T47D (cell line): ENCODE measurements at places on chromosomes 13 and 19.
A peak's percentile ranks its signal among the peaks of the same experiment; 100 is the strongest.

DNA sequence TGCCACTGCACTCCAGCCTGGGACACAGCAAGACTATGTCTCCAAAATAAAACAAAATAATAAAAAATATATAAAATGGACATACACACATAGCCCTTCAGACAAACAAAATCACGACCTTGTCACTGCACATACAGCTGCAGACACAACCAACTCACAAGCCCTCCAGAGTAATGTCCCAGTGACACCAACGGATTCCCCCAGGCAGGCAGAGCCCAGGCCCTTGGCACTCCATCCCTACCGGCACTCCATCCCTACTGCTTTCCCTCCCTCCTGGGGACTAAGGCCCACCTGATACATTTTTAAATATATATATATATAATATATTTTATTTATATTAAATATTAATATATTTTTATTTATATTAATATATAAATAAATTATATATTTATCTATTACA is 18.5 kb downstream of the ZNF101 start:
- DNase-seq: no peak

DNA sequence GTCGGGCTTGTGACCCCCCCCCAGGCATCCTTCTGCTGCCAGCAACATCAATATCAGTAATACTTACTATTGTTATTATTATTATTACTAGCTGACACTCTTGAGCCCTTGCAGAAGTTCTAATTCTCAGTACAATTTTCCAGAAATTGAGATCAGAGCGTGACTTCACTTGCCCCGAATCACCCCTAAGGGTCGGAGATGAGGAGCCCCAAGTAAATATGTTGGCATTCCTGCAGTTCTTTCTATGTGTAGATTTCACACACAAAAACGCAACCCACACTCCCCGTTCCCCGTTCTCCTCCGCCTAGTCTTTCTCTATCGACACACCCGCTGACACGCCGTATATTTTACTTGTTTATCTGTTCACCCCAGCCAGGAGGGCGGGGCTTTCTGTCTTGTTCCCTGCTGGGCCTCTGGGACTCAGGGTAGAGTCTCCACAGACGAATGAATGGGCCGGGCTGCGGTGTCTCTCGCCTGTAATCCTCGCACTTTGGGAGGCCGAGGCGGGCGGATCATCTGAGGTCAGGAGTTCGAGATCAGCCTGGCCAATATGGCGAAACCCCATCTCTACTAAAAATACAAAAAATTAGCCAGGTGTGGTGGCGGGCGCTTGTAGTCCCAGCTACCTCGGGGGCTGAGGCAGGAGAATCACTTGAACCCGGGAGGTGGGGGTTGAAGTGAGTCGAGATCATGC is 14.7 kb downstream of the TLE5 start:
- DNase-seq: no peak

DNA sequence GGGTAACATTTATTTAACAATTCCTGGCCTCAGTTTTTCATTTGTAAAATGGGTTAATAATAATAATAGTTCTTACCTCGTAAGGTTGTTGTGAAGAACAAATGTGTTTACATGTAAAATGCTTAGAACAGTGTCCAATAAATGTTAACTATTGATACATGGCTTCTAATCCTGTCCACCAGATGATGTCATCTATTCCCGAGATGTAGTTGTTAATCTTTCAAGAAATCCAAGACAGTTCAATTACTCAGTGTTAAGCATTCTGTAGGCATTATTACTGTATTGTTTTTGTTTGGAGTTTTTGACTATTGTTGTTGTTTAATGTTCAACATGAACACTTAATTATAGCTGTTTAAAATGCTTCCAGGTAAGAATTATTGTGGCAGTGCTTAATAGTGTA is 131.0 kb upstream of the FNDC3A start:
- no peak for DNase-seq

DNA sequence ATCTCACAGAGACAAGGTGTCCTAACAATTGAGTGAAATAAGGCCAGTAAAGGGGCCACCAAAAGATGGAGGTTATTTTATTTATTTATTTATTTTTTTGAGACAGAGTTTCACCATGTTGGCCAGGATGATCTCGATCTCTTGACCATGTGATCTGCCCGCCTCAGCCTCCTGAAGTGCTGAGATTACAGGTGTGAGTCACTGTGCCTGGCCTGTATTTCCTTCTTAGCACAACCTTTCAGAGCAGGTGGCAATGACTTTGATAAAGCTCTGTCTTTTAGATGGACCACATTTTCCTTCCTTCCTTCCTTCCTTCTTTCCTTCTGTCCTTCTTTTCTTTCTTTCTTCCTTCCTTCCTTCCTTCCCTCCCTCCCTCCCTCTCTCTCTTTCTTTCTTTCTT is 11.0 kb upstream of the DOCK6 start:
- no peak for DNase-seq

- DNase-seq: peak; percentile 40
Measured at GRCh38 chr19:18322318-18322758, 538 bp downstream of the LSM4 start.

- DNase-seq: no peak
Measured at GRCh38 chr19:35723671-35724070, 5.9 kb downstream of the KMT2B start.

GRCh38 chr19:16418597-16418962 is 53.2 kb downstream of the EPS15L1 start:
- no peak for DNase-seq

DNA sequence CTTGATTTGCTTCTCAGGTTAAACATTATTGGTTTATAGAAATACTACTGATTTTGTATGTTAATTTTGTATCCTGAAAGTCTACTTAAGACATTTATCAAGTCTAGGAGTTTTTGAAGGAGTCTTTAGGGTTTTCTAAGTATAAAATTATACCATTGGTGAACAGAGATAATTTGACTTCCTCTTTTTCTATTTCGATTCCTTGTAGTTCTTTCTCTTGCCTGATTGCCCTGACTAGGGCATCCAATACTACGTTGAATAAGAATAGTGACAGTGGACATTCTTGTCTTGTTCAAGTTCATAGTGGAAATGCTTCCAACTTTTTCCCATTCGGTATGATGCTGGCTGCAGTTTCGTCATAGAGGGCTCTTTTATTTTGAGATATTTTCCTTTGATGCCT is 807.5 kb upstream of the SLC10A2 start:
- no peak for DNase-seq

GRCh38 chr13:49343255-49343654 is 95.5 kb downstream of the CDADC1 start:
- DNase-seq: no peak

GRCh38 chr19:12495002-12495802 is 10.6 kb upstream of the ZNF709 start:
- DNase-seq: peak; percentile 96

DNA sequence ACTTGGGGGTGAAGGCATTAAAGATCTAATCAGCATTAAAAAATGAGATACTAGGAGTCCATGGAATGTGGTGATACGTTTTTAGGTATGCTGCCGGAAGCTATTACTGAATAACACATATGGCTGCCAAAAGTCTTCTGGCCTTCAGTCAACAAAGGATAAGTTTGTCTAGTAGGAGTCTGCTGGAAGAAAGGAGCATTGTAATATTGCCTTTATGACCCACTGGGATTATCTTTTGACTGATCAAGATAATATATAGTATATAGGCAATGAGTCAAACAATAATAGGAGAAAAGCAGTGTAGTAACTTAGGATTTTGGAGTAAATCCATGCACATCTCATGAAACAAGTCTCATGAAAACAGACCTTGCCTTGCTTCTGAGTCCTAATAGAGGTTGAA is 295.4 kb downstream of the SLITRK6 start:
- no peak for DNase-seq

DNA sequence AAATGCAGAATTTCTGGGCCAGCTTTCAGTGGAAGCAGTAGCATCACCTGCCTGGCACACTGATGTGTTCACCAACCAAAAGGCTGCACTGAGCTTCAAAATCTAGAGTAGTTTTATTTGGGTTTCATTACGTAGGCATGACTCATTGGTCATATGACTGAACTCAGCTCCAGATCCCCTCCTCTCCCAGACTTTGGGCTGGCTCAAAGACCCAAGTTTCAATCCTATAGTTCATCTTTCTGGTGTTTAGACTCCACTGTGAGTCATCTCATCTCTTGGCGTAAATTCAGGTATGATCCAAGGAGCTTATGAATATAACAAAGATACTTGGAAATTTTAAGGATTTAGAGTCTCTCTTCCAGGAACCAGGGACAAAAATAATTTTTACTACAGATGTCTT is 17.7 kb downstream of the ZMYM5 start:
- peak; percentile 12 for DNase-seq

GRCh38 chr19:5340637-5341447 is at the start of gene PTPRS:
Gene PTPRS, minus strand, starts transcription at chr19:5340812. Its CDS starts 54,672 bp downstream, at chr19:5286140.
- DNase-seq: peak; percentile 85

DNA sequence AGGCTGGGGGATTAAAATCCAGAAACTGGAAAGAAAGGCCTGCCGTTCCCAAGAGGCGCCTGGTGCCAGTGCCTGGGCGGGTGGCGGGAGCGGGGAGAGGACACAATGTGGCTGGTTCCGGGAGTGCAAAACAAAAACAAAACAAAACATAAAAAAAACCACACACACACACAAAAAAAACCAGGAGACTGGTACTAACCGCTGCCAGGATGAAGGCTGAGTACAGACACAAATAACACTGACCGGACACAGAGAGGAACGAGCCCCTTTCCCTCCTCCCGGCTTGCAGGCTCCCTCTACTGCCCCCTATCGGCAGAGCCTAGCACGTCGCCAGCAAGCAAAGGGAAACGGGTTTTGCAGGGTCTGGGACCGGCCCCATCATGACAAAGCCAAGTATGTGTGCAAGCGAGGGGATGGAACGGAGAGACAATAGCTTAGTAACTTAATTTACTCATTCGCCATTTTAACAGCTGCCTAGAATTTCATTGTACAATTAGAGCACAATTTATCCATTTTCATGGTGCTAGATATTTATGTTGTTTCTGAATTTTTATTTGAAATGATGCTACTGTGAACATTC is 17.9 kb upstream of the ZDHHC20 start:
- DNase-seq: peak; percentile 27

DNA sequence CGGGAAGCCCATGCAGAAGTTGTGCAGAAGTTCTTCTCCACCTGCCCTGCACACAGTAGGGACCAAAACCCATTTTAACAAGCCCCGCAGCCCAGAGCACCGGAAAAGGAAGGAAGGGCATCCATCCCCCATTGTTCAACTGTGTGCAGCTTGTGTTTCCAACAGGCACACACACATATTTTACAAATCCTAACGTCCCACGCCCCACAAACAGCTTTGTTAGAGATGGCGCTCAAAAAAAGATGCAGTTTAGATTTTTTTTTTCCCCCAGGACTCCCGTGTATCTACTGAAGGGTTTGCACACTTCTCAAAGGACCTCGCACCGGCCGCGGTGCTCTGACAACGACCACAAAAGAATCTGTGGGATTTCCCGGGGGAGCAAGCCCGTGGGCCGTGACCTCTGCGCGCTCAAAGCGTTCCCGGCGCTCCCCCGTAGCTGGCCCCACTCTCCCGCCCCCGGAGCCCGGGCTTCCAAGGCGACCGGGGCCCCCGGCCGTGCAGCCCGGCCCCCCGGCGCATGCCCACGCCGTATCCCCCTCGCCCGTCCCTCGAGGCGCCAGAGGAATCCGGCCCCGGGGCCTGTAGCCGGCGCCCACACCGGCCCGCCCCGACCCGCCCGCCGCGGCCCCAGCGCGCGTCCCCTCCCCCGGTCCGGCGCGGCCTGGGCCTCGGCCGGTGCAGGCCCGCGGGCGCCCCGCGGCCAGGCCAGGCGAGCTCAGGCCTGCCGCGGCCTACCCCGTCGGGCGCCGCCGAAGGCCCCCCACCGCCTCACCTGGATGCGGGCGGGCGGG is 523 bp downstream of the ELAVL1 start:
- DNase-seq: no peak

- DNase-seq: peak; percentile 61
Measured at GRCh38 chr13:79096099-79096498, 310.0 kb downstream of the RBM26 start.

- DNase-seq: no peak
Measured at GRCh38 chr19:47618771-47619170, 9.8 kb downstream of the BICRA start.

GRCh38 chr13:26390203-26390602 is 136.3 kb downstream of the CDK8 start:
- no peak for DNase-seq

GRCh38 chr19:13154241-13154778 is 4.1 kb downstream of the IER2 start:
- peak; percentile 94 for DNase-seq

GRCh38 chr19:35174226-35174625 is 19.7 kb downstream of the FXYD5 start:
- DNase-seq: no peak

DNA sequence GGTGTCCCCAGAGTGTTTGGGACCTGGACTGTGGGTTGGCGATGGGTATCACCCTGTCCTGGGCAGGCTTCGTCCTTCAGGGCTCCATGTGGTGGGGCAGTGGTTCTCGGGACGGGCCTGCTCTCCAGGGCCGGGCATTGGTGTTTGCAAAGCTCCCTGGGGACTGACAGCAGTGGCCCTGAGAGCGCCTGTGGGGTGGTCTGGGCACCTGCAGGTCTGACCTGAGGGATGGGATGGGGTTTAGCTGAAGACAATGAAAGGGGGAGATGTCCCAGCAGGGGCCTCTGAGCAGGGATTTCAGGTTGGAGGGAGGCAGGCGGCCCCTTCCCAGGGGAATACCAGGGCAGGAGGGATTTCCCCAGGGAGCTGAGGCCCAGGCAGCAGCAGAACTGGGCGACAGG is 68.3 kb upstream of the MCF2L start:
- no peak for DNase-seq

GRCh38 chr19:50465986-50466705 is 10.2 kb upstream of the EMC10 start:
- DNase-seq: peak; percentile 33

- DNase-seq: peak; percentile 49
Measured at GRCh38 chr13:19618977-19619376, 14.5 kb upstream of the MPHOSPH8 start.

GRCh38 chr19:45825263-45825605 is 10.1 kb upstream of the RSPH6A start:
- no peak for DNase-seq
